ENCODE measurements at places on chromosomes 12 and 14.
A peak's percentile ranks its signal among the peaks of the same experiment; 100 is the strongest.

GRCh38 chr14:68792678-68792978, 239 bp downstream of the ZFP36L1 start:
- peak; percentile 68 for DNase-seq

- no peak for DNase-seq
Measured at GRCh38 chr14:69471916-69472315, 12.6 kb upstream of the PLEKHD1 start.

DNA sequence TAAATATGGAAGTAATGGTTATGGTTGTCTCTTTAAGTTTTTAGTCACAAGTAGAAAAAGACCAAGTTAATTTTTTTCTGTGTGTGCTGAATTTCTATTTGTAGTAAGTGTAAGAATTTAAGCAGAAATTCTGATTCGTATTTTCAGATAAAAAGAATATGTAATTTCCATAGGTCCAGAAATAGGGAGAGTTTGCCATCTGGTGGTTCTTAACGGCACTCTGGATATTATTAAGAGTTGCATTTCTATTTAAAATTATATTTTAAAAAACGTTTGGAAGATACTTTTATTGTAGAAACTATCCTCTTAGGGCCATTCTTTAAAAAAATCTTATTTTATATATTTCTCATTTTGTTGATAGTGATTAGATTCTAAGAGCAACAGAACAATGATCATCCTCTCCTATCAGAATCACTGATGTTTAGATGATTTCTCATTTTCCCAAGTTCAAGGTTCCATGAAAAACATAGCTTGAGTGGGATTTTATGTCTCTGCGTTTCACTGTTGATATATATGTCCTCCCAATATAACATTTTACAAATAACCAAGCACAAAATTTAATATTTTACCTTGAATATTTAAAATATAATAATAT, 88.3 kb downstream of the LRRK2 start:
- DNase-seq = no peak

- no peak for DNase-seq
Measured at GRCh38 chr12:89948271-89949175, 239.9 kb upstream of the ATP2B1 start.

DNA sequence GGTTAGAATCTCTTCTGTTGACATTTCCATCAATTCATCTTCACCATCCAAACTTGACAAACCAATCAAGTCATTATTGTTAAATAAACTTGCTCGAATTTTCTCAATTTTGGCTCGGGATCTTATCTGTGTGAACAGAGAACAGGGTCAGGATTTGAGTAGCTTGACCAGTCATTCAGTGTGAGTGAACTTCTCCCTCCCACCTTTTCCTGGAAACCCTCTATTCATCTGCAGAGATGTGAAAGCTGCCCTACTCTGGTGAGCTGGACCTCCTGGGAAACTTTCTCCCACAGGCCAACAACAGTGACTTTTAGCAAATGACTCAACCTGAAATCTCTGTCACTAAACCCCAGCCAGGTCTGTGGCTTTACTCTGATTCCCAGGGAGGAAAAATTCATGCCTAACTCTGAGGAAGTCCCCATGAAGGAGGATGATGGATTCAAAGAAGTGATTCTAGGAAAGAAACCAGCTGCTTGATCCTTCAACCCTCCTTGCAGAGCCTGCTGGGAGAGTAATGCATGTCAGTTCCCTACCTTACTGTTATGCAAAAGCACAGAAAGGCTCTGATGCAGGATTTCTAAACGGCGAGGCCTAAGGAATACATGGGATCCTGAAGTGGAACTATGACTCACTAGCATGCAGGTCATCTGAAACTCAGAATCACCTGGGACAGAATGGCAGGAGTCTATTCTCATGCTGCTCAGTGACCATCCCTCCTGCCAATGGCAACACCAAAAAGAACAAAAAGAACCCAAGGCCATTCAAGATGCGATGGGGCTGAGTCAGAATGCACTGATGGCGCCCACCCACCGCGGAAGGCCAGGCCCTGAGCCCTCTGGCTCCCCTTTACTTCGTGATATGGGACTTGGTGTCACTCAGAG, 58.0 kb downstream of the TRAFD1 start:
- DNase-seq = no peak

- no peak for DNase-seq
Measured at GRCh38 chr14:58082011-58082410, 70.0 kb downstream of the ARMH4 start.

All from hematopoietic multipotent progenitor cell treated with erythropoietin and hydrocortisone succinate and interleukin-3 and kit ligand, for 17 days (in vitro differentiated cells).